EH (cell line): ENCODE measurements at places on chromosomes 3 and 15.
A peak's percentile ranks its signal among the peaks of the same experiment; 100 is the strongest.

DNA sequence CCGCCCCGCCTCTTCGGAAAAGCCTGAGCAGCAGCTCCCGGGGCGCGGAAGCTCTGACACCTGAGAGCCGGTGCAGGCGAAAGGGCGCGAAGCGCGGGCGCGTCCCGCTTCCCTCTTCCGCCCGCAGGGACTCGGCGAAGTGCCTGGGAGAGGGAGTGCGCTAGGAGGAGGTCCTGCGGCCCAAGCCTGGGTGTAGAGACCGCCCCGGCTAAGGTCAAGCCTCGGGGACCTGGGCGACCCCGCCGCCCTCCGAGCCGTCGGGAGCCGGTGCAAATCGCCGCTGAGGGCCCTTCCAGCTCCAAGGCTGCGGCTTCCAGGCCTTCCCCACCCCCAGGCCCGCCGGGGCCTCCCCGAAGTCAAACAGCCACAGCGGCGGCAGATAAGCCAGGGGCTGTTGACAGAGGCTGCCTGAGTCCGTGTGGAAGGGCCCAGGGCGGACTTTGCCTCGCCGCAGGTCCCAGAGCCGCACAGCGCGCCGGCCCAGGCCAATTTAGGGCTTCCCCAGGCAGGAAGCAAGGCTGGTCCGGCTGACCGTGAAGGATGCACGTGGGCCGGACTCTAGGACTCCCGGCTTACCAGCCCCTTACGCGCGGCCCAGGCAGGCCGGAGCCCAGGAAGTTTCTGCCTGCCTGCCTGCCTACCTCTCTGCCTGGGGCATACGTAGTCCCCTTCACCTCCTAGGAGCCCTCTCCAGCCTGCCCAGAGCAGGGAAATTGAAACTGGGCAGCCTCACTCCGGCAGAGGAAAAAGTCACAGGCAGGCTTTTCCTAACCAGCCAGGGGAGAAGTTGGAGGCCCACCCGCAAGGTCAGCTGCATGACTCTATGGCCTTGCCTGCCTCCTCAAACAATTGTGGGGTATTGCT lies 2.3 kb downstream of the ITPKA start:
- DNase-seq = no peak

DNA sequence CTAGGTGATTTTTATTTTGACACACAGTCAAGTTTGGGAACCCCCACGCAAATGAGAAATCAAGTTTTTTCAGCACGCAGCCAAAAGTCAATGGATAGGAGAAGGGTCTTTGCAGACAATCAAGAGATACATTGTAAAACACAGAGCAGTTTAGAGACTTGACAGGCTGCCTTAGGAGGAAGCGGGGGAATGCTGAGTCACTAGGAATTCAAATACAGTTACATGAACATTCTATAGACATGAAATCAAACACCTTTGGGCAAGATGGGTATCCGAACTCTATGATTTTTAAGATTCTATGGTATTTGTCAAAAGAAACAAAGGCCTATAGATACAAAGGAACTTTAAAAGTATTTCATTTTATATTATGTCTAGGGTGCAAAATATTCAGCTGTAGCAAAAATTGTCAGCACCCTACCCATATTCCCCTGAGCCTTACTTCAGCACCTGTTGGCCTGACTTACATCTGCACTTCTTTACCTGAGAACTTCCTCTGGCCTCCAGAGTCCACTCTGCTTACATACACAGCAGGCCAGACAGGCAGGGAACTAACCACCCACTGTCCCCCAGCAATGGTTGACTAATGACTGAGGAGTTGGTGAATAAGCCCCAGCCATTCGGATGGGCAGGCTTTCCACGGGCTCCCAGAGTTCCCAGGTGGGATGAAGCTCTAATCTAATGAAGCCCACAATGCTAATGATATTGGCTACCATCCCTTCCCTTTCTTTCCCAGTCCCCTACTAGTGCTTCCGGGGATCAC lies 289.3 kb upstream of the RORA start:
- peak; percentile 10 for DNase-seq

DNA sequence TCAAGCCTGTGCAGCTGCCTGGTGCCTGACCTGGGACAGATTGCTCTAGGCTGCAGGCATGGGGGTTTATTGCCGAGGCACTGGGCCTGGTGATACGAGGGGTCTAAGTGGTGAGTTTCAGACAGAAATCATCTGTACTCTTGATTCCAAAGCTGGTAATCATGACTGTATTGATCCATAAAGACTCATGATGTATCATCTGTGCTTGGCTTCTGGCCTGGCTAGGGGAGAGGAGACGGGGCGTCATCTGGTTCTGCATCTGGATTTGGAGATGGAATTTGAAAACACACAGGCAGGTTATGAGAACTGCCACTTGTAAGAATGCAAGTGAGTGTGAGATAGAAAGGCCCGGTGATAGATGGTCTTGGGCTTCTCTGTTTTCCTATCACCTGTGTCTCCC lies 337.4 kb upstream of the C2CD4B start:
- no peak for DNase-seq

- no peak for DNase-seq
These were observed 181.3 kb downstream of the LSAMP start for GRCh38 chr3:116263842-116264545.

GRCh38 chr3:100002599-100003350 lies 111.5 kb downstream of the FILIP1L start:
- peak; percentile 86 for DNase-seq

DNA sequence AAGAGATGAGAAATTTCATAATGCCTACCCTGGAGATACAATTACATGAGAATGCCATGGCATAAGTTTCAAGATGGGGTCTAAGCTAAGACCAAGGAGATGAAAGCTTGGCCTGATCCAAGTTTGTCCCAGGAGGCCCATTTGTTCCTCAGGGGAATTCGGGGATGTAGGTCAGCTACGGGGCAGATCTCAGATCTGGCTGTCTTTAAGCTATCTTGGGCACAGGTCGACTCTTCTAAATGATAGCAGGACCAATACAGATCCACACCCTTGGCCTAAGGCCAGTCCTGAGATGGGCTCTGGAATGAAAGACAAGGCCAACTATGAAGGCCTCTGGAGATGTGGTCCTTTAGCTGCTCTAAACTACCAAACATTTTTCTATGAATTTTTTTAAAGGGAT lies 16.6 kb downstream of the ABI3BP start:
- DNase-seq = no peak

- DNase-seq = peak; percentile 13
These were observed 62.7 kb downstream of the CASR start for GRCh38 chr3:122246199-122246598.

- peak; percentile 33 for DNase-seq
These were observed 8.7 kb downstream of the DLG1 start for GRCh38 chr3:197289726-197290125.

- no peak for DNase-seq
These were observed 32.9 kb upstream of the APEH start for GRCh38 chr3:49641292-49641691.

GRCh38 chr15:29003191-29003839 lies 117.5 kb downstream of the APBA2 start:
- DNase-seq = peak; percentile 49

- DNase-seq = no peak
These were observed 374.5 kb downstream of the IL20RB start for GRCh38 chr3:137332297-137332696.

DNA sequence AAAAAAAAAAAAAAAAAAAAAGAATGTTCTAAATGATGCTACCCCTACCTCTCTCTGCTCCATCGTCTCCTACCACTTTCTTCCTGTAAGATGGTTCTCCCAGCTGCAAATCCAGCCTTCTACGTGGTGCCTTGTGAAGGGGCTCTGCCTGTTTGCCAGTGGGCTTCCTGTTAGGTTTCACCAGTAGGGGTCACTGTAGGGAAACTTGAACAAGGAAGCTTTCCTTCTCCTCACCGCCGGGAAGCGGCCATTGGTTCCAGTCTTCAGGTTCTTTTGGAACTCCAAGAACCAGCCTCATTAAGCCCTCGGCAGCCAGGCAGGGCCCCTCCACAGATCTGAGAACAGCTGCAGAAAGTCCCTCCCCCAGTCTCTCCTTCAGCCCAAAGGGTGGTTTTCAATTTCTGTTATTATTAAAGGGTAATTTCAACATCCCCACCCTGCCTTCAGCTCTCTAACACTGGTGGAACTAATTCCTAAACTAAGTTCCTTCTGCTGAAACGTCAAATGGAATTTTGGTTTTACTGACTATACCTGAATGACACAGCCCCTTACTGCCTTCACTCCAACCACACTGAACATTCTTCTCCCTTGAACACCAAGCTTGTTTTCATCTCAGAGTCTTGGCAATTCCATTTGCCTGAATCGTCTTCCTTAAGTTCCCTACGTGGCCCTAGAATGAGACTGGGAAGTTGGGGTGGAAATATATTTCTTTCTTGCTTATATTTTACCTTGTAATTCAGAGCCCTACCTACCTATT lies 13.5 kb downstream of the MCCC1 start:
- DNase-seq = peak; percentile 55

- no peak for DNase-seq
These were observed 38.5 kb downstream of the EPHB1 start for GRCh38 chr3:134833453-134834163.

- DNase-seq = no peak
These were observed 44.5 kb upstream of the PDE8A start for GRCh38 chr15:84937144-84937543.

DNA sequence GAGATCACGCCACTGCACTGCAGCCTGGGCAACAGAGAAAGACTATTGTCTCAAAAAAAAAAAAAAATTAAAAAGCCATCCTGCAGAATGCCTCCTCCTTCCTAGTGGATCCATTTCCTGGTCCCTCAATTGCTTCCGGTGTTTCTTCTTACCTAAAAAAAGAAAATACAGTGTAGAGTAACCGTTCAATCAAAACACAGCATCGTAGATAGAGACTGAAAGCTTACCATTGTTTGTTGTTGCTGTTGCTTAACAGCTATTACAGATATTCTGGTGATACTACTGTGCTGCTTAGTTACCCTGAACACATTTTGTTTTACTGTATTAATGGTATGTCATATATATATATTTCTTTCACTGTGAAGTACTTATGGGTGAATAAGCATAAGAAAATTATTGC lies 105.5 kb upstream of the LRRFIP2 start:
- no peak for DNase-seq

DNA sequence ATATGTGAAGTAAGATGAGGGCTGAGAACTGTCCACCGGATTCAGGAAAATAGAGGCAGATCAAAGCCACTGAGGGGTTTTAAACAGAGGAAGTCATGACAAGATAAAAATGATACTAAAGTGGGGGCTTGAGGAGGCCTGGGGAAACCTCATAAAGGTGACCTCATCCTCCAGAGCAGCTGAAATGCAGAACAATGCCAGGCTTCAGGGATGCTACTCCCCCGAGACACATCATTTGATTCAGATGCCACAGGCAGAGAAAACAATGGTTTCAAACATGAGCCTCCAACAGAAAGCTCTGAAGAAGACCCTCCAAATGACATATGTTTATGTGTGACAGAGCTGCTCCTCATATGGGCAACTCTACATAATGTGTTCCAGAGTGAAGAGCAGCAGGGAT lies 6.4 kb downstream of the CFAP20DC start:
- DNase-seq = no peak

- no peak for DNase-seq
These were observed 163.1 kb downstream of the CLSTN2 start for GRCh38 chr3:140097874-140098635.

DNA sequence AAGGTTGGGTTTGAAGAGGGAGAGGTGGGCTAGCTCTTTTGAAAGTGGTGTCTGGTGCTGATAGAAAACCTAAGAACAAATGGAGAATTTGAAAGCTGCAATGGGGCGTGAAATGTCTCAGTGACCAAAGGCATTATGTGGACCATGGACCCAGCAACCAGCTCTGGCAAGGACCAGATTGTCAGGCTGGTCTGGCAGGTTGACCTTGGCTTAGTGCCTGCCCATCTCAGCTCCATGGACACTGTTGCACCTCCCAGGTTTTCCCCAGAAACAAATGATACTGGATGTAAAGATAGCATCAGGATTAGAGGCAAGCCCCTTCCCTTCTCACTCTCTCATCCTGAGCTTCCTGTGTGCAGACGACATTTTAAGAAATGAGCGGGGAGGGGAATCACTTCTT lies 302.9 kb upstream of the LRRFIP2 start:
- no peak for DNase-seq

GRCh38 chr3:124781476-124782376 lies 51.5 kb downstream of the UMPS start:
- DNase-seq = peak; percentile 29

- DNase-seq = no peak
These were observed 230.8 kb downstream of the CLSTN2 start for GRCh38 chr3:140165781-140166180.

- no peak for DNase-seq
These were observed 5.8 kb upstream of the RARRES1 start for GRCh38 chr3:158737976-158738615.

GRCh38 chr3:66372681-66373350 lies 128.0 kb downstream of the LRIG1 start:
- peak; percentile 37 for DNase-seq

DNA sequence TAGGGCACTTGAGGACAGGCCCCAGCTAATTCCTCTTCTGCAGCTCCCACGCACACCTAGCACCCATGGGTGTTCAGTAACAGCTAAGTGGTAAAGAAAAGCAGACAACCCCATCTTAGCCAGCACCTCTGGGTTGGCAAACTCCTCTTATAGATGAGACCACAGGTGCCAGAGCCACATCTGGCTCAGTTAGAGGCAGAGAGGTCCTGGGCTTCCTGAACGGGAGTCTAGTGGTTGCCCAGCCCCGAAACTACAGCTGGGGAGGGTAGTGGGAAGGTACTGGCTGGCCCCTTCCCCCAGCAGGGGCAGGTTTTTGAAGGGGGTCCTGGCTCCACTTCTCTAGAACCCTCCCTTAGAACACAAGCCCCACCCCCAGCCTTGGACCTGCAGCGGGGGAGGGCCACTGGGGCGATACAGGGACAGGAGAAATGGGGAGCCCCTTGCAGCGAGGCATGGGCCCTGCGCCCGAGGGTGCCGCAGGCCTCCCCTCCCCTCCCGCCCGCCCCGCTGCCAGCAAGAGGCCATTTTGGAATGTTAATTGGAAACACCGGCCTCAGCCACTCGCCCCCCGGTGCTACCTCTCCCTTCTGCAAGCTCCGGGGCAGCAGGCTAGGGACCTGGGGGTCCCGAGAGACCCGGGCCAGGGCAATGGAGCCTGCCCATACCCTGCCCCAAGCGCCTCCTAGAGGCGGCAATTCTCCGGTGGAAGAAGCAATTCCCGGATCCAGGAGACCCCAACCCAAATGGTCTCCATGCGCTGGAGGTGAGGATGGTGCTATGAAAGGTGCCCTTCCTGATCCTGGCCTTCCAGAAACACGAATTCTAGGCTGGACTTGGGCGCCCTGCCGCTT lies 1.5 kb downstream of the DUSP7 start:
- DNase-seq = peak; percentile 61

DNA sequence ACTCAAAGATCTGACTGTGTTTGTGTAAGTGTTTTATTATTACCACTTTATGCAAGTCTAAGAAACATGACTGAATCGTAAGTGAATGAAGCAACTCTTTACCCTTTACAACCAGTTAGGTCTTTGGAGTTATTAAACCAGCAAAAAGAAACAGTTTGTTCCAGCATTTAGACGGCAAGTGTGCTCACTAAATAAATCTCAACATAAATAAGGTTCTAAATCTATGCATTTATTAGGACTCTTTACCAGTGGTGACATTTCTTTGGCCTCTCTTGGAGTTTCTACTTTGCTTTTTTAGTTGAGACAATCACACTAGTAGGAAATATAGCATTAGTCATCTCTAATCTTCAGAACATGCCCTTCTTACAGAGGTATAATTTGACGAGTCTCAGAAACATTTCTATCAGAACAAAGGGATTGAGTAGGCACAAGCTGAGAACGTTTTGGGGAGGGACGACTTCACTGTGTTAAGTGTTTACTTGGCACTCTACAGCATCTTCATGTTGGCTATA lies 739.9 kb upstream of the NR2F2 start:
- peak; percentile 13 for DNase-seq

GRCh38 chr15:38530113-38530512 lies 34.5 kb downstream of the RASGRP1 start:
- DNase-seq = peak; percentile 29

GRCh38 chr15:80595396-80595795 lies 99.7 kb upstream of the ABHD17C start:
- peak; percentile 49 for DNase-seq
